ENCODE measurements at places on chromosomes 1 and 21.

- no peak for DNase-seq
These were observed 89.0 kb upstream of the MACF1 start for GRCh38 chr1:39115271-39116110.

DNA sequence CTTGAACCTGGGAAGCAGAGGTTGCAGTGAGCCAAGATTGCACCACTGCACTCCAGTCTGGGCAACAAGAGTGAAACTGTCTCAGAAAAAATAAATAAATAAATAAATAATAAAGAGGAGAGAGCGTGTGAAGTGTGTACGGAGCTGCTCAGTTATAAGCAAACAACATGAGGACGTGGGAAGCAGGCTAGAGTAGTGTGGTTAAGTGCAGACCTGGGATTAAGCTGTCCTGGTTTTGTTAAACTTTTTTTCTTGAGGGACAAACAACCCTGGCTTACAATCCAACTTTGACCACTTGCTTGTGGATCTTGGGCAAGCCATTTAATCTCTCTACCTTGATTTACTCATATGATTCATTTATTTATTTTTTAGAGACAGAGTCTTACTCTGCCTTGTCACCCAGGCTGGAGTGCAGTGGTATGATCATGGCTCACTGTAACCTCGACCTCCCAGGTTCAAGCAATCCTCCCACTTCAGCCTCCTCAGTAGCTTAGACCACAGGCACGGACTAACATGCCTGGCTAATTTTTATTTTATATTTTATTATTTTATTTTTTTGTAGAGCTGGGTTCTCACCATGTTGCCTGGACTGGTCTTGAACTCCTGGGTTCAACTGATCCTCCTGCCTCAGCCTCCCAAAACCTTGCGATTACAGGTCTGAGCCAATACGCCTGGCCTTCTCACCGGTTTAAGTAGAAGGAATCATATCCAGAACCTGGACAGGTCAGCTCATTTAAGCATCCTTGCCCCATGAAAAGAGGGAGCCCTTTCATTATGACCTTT is 52.7 kb downstream of the RPS6KA1 start:
- no peak for DNase-seq

DNA sequence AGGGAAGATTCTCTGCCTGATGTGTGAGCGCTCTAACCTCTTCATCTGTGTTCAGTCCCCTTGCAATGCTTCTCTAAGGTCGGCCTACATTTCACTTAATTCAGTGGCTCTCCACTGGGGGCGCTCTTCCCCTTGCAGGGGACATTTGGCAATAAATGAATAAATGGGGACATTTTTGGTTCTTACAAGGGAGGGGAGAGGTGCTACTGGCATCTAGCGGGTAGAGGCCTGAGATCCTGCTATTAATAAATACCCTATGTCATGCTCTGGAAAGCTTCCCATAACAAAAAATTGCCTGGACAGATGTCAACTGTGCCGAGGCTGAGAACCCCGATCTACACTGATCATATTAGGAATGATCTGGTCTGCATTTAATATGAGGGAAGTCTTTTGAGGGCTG is 25.9 kb upstream of the DNAJC11 start:
- DNase-seq: peak; percentile 49

DNA sequence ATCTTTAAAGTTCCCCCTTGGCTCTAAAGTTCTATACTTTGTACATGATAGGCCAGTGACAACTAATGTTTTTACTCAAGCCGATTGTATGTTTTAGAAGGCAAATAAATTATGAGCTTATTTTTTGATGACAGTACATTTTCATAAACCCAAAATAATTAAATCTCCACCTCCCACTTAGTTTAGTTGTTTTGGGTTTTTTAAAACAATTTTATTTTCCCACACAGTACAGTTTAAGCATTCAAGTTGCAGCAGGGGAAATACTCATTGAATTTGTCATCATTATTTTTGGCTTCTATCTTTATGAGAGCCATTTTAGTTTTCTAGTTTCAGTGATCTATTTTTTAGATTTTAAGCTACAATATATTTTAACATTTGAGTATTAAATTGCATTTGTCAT is 93.6 kb downstream of the OLFML2B start:
- DNase-seq: no peak

- no peak for DNase-seq
These were observed 68.9 kb downstream of the SNRPE start for GRCh38 chr1:203930342-203930741.

DNA sequence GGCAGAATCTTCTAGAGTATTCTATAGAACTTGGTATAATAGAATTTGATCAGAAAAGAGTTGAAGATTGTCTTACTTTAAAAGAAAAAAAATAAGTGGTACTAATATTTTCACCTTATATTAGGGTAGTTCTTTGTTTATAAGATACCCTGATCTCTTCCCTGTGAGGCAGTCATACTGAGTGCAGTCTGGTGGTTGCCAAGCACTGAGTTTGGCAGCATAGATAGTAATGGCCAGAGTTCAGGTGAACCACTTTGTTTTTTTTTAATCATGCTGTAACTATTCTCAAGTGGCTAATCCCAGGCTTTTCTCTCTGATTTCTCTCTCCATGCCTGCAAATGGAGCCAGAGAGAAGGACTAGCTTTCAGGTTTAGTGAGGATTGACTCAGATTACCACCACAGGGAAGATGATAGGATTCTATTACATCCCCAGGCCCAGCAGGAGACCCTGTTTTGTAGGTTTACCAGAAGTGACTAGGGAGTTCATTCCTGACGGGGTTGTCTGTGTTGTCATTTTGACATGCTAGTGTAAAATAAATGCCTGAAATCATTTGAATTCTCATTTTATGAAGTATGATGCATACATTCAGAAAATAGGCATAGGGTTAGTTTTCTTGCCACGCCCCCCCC is 16.7 kb downstream of the KDM1A start:
- DNase-seq: no peak

Data from NCI-H526 (cell line).